Hypothalamus (tissue), 51 donors: ENCODE measurements at places on chromosomes 12 and 14.
A peak's percentile ranks its signal among the peaks of the same experiment; 100 is the strongest.

DNA sequence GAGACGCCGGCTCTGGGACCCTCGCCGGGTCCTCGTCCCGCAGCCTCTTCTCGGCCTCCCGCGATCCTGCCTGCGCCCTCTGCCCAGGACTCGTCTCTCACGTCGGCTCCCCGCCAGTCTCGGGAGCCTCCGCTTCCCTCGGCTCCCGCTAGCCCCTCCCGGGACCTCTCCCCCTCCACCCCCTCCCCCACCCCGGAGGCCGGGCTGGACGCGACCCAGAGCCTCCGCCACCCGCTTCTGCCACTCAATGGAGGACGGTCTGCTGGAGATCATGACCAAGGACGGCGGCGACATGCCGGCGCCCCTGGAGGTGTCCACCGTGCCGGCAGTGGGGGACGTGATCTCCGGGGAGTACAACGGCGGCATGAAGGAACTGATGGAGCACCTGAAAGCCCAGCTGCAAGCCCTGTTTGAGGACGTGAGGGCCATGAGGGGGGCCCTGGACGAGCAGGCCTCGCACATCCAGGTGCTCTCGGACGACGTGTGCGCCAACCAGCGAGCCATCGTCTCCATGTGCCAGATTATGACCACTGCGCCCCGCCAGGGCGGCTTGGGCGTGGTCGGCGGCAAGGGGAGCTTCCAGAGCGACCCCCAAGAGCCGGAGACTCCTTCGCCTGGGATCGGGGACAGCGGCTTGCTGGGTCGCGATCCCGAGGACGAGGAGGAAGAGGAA, 568 bp downstream of the CCDC184 start:
- DNase-seq = no peak

GRCh38 chr12:43158126-43158525, 393.9 kb downstream of the ADAMTS20 start:
- DNase-seq = no peak

DNA sequence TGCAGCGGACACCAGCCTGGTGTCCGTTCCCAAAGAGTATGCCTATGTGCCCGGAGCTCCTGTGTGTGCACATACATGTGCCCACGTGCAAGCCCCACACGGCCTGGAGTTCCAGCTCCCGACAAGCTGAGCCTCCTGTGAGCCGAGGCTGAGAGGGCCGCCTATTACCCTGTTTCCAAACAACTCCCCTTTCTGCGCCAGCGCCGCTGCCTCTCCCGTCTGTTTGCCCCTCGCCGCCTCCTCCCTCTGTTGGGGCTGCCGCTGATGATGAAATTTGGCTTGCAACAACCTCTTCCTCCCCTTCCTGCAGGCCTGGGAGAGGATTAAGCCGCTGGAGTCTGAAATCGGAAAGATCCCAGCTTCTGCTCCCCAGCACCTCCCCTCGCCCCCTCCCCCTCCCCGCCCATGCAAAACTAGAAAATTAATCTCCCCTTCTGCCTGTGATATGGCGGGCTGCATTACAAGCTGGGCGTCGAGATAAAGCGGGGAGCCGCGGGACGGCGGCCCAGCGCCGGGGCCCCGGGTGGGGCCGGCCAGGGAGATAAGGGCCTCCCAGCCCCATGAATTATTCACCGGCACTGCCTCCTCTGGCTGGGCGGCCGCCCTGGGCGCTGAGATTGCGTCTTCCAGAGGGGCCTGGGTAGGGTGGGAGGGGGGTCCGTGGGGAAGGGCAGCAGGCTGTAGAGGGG, 6.8 kb upstream of the ASIC1 start:
- DNase-seq = peak; percentile 44

DNA sequence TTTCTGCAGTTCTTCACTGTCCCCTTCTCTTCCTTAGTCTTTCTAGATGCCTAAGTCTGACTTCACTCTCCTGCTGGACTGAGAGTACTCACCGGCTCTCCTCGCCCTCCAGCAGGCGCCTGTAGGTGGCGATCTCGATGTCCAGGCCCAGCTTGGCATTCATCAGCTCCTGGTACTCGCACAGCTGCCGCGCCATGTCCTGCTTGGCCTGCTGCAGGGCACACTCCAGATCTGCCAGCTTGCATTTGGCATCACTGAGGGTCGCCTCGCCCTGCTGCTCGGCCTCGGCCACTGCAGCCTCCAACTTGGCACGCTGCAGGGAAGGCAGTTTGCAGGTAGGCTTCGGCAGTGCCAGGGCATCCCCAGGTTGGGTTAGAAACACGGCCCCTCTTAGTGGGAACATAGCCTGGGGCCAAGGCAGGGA, 5.2 kb downstream of the KRT84 start:
- DNase-seq = peak; percentile 53
